Stimulated activated CD8-positive, alpha-beta memory T cell treated with anti-CD3 and anti-CD28 coated beads, Interleukin-15, amount 100 ng/mL, for 24 hours (primary cell): ENCODE measurements at places on chromosomes 4 and X.

DNA sequence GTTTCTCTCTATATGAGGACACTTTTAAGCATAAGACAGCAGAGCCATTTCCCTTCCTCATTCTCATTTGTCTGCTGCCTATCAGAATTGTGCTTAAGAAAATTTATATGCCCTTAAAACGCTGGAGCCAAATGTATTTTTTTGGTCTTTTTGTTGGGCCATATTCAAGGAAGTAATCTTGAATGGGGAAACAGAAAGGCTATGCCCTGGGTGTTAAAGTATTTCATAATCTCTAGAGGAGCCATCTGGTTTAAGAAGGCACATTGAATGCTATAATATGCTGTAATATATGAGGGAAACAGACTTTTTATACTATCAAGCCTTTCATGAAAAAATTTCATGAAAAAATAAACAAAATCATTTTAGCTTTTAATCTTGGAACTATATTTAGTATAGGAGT lies 4.3 kb downstream of the DMD start:
- no peak for DNase-seq

- no peak for DNase-seq
These were observed 201.6 kb upstream of the NR3C2 start for GRCh38 chr4:148643851-148644250.

DNA sequence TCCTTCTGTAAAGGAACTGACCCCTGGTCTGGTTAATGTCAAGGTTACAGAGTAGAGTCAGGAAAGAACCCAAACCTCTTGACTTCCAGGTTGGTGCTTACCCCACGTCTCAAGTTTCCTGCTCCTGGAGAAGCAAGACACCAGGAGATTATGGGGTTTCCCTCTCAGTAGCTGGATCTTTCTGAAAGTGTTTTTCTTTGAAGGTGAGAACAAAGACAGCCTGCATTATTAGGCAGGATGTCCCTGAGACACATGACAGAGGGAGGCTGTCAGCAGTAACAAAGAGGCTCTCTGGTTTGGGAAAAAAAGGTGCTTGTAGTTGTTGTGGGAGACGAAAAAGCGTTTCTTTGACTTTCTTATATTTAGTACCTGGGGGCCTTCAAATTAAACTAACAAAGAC lies 44.7 kb upstream of the IGFBP7 start:
- DNase-seq = no peak

- DNase-seq = no peak
These were observed 234.8 kb upstream of the HHIP start for GRCh38 chr4:144411119-144411518.

DNA sequence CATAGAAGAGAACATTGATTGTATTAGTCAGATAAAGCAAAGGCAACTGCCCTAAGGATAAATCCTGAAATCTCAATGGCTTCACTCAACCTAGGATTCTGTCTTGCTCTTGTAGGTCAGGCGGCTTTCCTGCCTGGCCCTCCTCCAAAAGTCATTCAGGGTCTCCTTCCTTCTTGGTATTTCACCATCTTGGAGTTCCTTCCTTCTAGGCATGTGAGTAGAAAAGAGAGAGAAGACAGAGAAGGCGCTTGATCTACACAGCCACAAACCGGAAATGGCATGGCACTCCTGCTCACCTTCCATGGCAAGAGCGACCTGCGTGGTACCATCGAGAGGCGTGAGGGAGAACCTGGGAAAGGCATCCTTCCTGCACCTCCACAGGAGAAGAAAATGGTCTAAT lies 45.3 kb upstream of the HELT start:
- DNase-seq = no peak

DNA sequence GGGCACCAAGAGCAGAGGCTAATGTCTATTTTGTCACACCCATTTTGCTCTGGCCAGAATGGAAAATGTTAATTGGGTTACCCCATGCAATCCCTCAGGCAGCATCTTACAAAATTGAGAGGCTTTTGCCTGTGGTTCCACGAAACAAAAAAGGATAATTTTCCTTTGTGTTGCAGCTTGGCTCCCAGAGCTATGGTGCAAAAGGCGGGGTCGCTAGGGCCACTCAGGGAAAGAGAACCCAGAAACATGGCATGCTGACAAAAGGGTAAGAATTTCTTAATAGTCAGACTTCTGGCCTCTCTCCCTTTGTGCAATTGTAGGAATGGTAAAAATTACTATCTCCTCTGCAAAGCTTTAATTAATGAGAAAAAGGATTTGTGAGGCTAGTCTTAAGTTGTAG lies 119.6 kb upstream of the BANK1 start:
- DNase-seq = no peak
